ENCODE measurements at places on chromosomes 5 and 9.
A peak's percentile ranks its signal among the peaks of the same experiment; 100 is the strongest.

DNA sequence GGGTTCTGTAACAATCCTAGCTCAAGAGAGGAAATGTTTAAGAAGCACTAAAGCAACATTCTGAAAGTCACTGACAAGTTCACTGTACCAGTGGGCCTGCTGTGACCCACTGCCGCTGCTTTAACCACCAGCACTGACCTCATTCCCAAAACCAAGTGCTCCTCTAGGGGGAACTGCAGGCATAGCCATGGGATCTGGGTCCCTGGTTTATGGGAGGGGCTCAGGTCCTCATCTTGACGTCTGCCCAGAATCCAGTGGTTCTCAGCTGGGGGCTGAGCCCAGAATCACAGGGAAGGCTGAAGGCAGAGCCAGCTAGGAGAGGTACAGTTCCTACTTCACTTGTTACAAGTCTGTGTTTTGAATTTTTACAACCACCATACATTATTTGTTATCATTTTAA is 36.1 kb upstream of the SLC2A8 start:
- DNase-seq = no peak

GRCh38 chr5:168159425-168159824 is 132.0 kb upstream of the WWC1 start:
- DNase-seq = peak; percentile 46

DNA sequence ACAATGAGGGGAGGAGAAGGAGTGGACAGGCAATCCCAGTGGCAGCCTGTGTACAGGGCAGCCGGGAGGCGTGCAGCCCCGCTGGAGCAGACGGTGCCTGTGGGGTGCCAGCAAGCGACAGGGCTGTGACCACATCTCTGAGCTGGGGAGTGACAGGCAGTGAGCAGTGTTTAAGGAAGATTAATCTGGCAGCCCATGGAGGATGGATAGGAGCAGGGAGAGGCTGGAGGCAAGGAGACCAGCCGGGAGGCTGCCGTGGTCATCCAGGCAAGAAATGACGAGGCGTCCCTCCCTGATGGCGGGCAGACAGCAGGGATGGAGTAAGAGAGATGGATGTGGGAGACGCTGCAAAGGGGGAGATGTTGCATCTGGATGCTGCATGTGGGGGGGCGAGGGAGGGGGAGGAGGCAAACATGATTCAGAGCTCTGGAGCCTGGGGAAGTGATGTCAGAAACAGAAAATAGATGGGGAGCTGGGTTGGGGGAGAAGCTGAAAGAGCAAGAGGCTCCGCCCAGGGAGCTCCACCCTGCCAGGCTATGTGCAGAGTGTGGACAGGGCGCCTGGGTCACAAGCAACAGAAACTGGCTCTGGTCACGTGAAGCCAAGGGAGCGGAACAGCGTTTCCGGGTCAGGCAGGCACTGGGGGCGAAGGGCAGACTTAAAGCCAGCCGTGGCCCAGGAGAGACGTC is 12.6 kb downstream of the UNC5A start:
- DNase-seq = no peak

DNA sequence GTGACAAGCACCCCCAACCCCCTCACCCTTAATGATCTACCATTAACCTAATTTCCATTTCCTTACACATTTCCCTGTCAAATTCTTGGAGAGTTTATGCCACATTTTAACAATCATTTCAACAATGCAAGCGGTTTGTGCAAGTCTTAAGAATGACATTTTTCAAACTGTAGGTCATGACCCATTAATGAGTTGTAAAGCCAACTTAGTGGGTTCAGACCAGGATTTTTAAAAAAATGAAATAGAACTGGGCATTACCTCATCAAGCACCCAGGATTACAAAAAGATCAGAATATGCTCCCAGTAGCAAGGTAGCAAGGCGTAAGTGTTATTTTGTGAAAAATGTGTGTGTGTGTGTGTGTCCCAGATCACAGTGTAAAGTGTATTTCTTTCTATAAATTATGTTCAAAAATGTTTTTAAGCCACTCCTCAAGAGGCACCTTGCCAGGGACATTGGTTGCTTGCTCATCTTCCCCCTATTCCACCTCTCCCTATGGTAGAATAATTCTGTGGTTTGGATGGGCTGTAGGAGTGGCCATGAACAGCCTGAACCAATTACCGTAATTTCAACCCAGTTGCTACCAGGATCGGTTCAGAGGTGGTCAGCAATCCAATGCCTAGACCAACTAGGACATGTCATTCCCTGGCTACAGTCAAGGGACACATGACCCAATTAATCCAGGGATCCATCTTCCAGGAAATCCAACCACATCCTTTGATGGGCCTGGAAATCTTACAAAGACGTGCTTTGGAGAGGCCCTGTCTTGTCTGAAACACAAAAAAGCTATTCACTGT is 14.4 kb upstream of the TGFBR1 start:
- DNase-seq = no peak

- DNase-seq = peak; percentile 20
Measured at GRCh38 chr5:111530298-111530740, 18.0 kb upstream of the STARD4 start.

DNA sequence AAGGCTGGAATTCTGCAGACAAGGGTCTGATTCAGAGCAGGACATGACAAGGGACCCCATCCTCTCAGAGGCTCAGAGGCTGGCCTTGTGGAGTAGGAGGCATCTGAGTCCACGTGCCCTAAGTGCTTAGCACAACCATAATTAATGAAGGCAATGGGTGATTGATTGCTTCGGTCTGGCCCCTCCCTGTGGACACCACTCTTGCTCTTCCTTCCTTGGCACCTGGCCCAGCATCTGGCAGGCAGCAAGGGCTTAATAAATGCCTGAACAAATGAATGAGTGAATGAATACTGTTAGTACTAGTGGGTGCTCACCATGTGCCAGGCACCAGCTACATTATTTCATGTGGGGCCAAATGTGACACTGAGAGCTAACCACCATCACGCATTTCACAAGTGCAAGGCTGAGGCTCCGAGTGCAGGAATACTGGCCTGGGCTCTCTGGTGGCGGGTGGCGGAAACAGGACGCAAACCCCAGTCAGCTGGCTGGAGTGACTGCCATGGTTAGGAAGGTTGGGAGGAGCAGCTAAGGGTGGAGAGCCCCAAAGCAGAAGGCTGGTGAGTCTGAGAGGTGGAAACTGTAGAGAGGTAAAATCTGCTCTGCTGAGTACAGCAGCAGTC is 53.6 kb downstream of the ASS1 start:
- no peak for DNase-seq

DNA sequence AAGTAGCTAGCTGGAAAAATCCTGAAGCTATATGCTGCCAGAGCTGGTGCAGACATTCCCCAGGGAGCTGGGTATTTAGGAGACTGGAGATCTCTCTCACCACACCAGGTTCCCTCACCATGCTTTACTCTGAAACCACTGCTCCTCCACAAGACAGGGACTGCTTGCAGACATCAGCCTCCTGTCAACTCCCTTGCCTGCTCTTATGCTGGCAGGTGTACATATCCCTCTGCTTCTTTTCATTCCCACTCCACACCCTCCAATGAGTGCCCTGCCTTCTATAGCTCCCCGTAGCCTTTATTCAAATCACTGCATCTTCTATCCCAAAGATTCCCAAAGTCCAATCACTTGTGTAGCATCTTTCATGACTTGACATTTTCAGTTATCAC is 380.7 kb downstream of the NFIB start:
- DNase-seq = no peak

DNA sequence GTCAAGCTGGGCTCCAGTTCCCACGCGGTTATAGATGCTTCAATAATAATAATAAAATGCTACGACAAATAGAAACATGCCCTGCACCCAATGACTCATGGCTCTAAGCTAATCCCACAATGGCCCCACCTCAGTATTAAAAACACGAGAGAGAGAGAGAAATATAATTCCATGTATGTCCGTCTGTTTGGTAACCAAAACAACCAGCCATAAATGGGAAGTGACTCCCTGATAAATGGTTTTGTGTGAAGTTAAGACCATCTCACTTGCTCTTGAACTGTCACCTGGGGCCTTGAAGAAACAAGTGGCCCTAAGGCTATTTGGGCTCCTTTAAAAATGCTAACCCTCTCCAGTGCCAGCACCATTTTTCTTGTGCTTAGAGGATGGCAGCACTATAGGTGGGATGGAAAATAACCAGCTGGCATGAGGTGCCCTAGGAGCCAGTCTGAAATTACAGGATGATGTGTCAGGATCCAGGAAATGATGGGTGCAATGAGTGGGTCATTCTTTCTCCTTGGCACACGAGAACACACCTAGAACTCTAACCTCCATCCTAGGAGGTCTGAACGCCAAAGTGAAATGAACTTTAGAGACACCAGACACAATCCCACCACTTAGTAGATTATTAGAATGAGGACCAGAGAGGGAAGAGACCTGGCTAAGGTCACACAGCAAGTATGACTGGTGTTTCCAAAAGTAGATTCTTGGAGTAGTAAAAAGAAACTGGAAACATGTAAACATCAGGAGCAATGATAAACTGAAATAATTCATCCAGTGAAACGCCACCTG is 35.7 kb upstream of the ADRB2 start:
- no peak for DNase-seq

DNA sequence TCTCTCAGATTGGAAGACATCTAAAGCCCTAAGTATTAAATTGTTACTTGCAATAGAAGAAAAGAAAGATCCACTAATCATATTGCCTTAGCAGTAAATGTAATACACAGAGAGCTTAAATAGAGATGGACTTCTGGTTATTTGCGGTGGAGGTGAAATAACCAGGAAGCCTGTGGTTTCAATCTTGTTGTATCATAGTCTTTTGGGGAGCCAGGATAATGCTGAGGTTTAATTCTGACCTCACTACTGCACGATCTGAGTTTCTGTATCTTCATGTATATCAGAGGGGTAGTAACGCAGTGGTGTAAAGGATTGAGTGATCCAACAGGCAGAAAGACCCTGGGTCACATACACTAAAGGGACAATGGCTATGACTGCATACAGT is 71.7 kb downstream of the ANKRD55 start:
- DNase-seq = no peak

DNA sequence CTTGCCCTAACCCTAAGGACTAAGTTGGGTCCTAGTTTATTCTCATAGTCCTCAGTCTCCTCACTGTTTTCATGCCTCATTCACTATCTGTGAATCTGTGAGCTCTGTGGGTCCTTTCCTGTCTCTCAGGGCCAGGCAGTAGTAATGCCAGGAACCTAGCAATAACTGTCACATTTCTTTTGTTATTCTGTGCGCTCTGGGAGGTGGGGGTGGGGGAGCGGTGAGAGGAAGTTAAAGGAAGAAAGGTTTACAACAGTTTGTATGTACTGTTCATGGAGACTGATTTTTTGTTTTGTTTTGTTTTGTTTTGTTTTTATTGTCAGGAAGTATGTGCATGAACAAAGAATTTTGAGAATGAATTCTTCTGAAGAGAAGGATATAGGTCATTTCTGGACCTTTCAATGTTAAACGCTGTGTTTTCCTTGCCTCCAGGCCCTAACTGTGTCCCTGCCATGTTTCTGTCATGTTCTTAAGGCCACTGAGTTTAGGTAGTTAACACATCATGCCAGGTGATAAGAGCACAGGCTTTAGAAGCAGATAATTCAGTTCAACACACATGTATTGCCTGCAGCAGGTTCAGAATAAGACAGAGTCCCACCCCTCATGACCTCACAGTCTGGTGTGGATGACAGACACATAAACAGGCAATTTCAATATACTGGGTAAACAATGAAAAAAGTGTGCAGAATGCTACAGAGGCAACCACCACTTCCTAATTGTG is 13.3 kb upstream of the FEM1C start:
- no peak for DNase-seq

DNA sequence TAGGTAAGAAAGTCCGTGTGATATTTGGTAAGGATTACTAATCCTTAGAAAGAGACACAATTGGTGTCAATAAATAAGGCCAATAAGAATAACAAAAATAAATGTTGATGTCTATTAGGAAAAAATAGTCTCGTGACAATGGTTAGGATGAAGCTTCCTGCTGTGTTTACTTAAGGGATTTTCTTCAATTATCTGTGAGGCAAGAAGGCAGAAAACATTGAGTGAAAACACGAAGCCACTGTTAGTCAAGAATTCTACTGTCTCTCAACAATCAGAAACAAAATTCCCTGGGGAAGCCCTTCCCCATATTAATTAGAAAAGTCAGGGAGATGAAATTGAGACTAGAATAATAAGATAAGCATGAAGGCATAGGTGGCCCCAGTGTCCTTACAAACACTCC is 149.0 kb downstream of the SYK start:
- no peak for DNase-seq

DNA sequence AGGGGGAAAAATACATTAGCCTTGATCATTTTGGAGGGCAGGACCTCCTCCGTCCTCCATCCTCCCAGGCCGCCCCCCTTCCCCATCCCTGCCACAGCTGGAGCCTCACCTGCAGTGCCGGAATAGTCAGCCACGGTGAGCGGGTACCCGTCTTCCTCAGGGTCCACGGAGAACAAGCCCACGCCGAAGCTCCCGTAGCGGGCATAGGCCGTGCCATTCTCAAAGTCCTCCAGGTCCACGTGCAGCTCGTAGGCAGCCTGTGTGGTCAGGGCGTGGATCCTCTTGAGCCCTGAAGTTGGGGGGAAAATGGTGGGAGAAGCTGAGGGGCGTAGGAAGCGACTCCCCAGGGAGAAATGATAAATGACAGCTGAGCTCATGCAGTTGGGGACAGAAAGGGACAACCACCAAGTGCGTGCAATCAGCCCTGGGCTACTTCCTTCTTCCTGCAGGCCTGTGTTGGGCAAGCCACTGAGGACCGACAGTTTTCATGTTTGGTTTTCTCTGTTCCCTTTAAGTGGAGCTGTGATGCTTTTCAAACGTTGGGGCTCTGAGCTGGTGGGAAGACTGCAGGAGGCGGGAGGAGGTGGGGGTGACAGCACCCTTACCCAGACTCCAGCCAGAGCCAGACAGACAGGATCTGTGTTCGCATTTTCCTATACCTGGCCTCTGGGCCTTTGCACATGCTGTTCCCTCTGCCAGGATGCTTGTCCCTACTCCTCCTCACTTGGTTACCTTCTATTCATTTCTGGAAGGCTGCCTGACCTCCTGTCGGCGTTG is 8.7 kb upstream of the QRFP start:
- no peak for DNase-seq

- DNase-seq = no peak
Measured at GRCh38 chr9:32171339-32171738, 213.1 kb upstream of the ACO1 start.

- DNase-seq = no peak
Measured at GRCh38 chr5:147439254-147439653, 70.6 kb downstream of the DPYSL3 start.

- DNase-seq = no peak
Measured at GRCh38 chr5:84378420-84378819, 6.3 kb downstream of the EDIL3 start.

DNA sequence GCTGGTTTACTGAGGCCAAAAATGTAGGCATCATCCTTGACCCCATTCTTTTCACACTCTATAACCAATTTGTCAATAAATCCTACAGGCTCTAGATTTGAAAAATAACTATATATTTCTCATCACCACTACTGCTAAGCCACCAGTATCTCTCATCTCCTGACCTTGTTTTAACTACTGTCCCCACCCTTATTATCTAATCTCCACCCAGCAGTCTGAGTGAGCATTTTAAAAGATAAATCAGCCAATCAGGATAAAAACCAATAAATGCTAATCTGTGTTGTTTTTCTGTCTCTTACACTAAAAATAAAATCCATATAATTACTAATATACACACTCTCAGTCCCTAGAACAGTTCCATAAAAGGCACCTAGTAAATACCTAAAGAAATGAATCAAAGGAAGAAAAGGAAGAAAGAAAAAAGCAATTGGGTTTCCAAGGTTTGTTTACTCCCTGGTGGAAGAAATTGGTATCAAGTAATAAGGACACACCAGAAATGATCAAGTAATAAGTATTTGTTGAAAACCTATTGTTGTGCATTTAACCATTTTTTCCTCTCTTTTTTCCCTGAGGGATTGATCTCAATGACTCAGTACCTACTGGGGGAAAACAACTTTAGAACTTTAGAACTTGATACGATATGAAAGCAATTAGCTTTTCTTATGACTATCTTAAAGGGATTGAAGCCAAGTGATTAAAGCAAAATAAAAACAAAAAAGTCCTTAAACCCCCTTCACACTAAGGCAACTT is 19.3 kb downstream of the MRPS27 start:
- DNase-seq = no peak
